ENCODE measurements at places on chromosomes 5 and 9.

GRCh38 chr5:19928562-19929421, 59.2 kb downstream of the CDH18 start:
- no peak for DNase-seq

GRCh38 chr5:1479581-1480188, 34.4 kb upstream of the SLC6A3 start:
- DNase-seq = peak; percentile 97

DNA sequence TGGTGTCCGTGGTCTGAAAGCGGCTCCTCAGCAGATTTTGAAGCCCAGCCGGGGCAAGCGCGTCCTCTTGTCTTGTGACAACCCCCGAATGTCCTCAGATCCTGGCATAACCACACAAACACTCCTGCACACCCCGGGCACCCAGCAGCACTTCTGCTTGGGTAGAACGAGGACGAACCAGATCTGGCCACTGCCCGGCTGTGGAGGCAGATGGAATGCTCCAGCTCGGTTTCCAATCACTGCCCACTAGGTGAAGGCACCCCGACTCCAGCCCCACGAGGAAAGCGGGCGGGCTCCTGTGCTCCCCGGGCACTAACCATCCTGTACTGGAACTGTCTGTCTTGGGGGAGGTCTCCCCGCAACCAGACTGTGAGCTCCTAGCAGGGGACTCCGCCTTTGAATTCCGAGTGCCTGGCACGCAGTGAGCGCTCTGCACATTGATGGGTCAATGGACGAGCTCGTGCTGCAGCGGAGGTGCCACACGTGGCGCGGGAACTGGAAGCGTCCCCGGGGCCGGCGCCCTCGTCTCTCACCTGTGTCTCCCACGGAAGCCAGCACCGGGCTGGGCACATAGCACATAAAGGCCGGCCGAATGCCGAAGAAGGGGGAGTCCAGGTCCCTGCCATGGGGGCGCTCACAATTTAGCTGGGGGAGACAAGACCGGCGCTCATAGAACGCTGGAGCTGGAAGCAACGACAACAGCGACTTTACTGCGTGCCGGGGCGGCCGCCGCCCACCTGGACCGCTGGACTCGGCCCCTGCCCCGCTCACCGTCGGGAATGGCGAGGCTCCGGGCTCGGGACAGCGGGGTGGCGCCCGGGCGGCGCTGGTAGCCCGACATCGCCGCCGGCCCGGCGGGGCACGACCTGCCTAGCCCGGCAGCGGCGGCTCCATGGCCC, 608 bp downstream of the ENTR1 start:
- peak; percentile 70 for DNase-seq

DNA sequence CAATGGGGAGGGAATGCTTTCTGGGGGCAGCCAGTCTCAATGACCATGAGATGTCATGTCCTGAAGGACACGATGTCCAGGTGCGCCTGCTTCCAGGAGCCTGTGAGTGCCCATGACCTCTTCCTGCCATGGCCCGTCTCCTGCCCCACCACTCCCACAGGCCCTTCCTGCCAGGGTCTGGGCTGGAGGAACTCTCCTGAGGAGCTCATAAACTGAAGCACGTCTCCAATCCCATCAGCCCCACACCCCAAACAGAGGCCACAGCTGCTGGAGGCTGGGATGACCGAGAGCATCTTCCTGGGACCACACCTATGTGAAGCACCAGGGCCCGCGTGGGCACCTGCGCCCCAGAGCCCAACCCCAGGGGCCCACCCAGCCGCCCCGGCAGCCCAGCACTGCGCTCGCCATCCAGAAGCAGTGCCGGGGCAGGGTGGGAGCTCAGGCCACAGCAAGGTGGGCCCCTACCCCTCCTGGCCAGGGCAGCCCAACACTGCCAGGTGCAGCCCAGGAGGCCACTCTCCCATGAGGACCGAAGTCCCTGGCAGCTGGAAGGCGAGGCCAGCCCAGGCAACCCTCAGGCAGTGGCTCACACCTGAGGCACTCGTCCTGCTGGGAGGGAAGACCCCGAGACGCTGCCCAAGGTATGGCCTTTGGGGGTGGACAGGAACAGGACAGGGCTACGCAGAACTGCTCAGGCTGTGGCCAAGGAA, 53.9 kb upstream of the UBAC1 start:
- DNase-seq = peak; percentile 6

DNA sequence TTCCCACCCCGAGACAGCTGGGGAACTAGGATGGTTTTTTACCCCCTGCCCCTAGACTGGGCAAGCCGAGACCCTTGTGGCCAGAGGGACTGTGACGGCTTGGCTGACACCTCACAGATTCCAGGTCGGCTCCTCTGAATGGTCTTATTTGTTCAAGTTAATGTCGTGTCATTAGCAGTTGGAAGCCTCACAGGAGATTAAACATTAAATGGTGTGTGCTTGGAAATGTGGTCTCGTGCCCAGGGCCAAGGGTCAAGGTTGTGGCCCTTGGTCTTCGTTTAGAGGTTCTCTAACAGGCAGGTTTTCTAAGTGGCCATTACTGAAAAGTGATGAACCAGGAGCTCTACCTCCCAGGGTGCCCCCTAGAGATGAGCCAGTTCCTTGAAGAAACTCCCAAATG, 61.2 kb upstream of the RXRA start:
- no peak for DNase-seq

GRCh38 chr5:177403102-177403791, 2.8 kb upstream of the PFN3 start:
- DNase-seq = no peak

DNA sequence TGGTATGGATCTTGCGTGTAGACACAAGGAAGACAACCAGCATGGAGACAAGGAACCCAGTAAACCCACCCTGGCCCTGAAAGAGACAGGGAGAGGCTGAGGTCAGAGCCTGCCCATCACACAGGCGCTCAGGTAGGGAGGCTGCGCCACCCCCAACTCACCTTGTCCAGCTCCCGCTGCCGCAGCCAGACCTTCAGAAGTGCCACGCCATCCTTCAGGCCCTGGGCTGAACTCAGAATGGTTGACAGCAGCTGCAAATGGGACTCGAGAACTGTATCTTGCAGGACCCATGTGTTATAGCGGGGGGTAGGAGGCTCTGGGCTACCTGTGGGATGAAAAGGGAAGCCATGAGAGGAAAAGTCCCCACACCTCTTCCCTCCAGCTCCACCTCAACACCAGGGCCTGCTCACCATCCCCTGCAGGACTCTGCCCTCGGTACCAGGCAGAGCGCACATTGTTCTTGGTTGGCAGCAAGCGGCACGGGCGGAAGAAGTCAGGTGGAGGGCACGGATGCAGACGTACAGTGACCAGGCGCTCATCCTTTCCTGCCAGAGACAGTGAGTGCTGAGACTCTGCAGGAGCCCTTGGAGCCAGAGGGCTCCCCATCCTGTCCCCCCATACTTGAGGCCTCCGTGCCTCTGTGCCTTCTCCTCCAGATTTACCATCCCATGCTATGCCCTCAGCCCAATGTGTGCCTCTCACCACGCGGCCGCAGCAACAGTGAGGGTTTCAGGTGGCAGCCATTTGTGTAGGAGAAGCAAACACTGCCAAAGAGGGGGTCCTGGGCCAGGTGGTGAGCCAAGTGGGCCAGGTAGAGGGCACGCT, 4.7 kb downstream of the NOL6 start:
- DNase-seq = no peak

DNA sequence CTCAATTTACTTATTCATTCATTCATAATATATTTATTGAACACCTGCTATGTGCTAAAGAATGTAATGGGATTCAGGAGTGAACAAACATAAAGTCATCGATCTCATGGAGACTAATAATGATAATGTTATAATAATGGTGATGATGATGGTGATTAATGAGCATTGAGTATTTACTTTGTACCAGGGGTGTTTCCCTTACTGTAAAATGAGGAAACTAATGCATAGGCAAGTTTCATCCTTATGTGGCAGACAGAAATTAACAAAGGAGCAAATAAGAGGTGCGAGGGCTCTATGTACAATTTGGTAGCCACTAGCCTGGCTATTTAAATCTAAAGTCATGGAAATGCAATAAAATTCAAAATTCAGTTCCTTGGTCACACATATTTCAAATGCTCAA, 11.1 kb upstream of the LCP2 start:
- DNase-seq = no peak

DNA sequence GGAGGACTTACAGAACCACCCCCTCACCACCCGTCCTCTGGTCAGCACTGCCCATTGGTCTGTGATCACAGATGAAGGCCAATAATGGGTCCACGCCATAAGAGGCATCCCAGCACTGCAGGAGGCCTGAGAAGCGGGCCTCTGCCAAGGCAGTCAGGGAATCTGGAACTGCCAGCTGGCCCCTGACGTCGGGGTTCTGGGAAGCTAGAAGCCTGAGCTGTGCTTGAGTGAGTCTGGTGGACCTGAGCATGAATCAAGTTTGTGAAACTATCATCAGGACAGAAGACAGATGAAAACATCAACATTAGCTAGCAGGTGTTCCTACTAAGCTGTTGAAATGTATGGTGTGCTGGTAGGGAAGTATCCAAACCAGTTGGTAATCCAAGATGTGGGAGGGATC, 7.8 kb downstream of the ANGPTL2 start:
- DNase-seq = no peak

- DNase-seq = no peak
Observed at GRCh38 chr5:76622973-76623596, at the start of gene F2RL2. Gene F2RL2, minus strand, starts transcription at chr5:76623403. Its CDS starts 173 bp downstream, at chr5:76623230.

DNA sequence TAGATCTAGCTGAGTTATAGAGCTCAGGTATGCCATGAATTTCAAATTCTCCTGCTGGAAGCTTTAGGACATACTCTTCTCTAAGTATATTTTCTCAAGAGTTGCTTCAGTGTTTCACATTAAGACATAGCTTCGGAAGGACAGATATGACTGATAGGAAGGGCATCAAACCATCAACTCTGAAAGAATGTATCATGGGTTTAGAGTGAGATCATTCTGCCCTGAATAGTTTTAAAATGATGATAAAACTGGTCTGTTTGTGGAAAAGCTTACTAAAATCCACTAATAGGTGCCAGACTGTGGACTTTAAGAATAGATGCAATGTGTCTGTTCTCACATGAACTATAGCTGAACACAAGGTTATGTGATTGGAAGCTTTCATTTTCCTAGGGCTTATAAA, 8.4 kb downstream of the SPEF2 start:
- DNase-seq = no peak

- no peak for DNase-seq
Observed at GRCh38 chr9:16258708-16259107, 611.8 kb downstream of the BNC2 start.

GRCh38 chr5:2634399-2635176, 116.9 kb downstream of the IRX2 start:
- DNase-seq = no peak

GRCh38 chr9:96559339-96559943, 60.2 kb downstream of the CDC14B start:
- no peak for DNase-seq

All from 8988T (cell line).